ENCODE measurements at places on chromosomes 3 and 15.

DNA sequence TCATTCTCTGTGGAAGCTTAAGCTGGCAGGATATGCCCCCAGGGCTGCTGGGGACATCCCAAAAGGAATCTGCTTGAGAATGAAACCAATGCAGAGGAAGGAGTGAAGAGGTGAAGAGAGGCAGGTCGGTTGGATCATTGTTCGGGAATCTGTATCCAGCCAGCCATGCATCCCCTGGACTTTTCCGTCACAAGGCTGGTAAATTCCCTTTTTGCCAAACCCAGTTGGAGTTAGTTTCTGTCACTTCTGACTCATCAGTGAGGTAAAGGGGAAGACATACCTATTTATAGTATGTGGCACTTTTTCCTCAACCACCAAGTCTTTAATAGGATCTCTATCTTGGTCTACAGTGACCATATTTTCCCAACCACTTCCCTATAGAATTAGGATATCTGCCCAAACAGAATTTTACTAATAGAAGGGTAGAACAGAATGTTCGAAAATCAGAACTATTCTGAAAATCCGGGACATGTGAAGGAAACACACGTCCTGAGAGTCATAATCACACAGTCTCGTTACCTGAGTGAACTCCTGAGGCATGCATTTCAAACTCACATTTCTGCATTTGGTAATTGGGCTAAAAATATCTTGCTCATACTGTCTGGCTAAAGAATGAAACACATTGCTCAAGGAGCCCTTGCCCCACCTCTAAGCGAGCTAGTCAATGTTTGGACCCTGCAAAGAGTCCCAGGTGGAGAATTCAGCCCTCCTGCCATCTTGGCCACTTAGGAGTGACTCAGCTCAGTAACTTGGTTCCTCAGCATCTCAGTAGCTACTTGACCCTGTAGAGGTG lies 289.7 kb upstream of the ADAMTS9 start:
- DNase-seq: no peak

- DNase-seq: no peak
These were observed 417.1 kb downstream of the RBMS3 start for GRCh38 chr3:29697989-29698388.

- DNase-seq: no peak
These were observed at the start of the genes CLCN2 and POLR2H for GRCh38 chr3:184361532-184361931. CLCN2 (minus strand) TSS chr3:184361605; CDS start chr3:184361479, 126 bp downstream. POLR2H (plus strand) TSS chr3:184361710; CDS start chr3:184363493, 1,783 bp downstream.

DNA sequence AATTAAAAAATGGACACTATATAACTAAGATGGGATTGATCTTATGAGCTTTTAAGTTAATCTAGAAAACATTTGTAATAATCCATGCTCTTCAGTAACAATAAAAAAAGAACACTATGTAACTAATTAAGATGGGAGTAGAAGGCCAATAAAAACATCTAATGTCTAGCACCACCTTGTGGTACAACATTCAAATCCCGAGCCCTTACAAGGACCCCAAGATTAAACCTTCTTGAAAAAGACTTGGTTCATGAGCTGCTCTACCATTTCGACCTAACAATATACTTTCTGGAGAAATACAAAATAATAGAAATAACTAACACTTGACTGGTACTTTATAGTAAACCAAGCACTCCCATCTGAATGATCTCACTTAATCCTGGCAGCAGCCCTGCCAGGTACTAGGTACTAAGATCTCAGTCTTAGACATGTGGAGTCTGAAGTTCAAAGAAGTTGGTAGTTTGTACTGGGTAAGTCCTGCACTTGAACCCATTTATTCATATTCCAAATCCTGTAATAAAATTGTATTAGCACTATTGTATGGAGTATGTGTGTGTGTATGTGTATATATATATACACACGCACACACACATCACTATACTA lies 21.8 kb downstream of the METTL6 start:
- no peak for DNase-seq

GRCh38 chr15:100788418-100789105 lies 91.1 kb upstream of the ALDH1A3 start:
- DNase-seq: no peak

DNA sequence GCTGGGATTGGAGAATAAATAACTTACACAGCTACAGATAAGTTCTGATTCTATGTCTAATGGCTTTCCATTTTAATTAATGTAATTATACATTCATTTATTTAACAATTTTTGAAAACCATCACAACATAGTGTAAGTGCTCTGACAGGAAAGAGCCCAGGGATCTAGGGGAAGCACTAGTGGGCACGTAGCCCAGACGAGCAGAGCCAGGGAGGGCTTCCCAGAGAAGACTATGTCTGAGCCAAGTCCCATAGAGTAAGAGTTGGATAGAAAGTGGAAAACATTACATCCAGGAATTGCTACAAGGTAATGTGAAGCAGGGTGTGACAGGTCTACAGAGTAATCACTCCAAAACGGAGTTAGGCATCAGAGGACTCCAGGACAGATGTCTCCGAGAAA lies 2.9 kb upstream of the HGD start:
- DNase-seq: no peak

DNA sequence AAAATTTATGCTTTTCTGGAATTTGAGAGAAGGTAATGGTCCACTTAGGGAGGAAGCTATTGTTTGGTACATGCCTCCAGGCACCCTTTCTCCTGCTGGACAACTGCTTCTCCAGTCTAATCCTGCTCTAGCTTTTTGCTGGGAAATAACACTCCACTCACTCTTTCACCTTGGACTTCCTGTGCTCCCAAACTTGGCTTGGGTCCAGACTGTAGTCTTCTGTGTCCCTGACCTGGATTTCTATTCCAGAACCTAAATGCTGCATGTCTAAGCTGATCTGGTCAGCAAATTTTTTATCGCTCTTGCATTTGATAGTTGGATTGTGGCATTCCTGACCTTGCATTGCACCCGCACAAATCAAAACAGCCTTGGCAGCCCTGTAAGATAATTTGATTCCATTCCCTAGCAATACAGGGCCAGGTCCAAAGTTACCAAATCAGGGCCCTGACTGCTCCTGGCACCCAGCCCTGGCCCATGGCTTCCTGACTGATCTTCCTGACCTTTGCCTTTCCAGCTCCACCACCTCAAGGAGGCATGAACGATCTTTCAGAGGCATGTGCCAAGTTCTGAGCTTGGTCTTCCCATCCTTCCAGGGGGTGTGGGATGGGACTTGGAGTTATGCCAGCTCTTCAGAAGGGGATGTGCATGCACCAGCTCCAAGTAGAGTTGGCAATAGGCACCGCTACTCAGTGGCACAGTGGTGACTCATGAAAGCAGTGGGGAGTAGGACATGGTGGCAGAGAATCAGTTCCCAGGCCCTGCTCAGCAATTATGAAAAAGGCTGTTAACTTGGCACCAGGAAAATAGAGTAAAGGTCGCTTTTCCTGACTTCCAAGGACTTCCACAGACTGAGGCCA lies 43.9 kb upstream of the GOLGA8J start:
- DNase-seq: no peak

GRCh38 chr3:114632757-114633424 lies 339.1 kb downstream of the TIGIT start:
- DNase-seq: no peak

DNA sequence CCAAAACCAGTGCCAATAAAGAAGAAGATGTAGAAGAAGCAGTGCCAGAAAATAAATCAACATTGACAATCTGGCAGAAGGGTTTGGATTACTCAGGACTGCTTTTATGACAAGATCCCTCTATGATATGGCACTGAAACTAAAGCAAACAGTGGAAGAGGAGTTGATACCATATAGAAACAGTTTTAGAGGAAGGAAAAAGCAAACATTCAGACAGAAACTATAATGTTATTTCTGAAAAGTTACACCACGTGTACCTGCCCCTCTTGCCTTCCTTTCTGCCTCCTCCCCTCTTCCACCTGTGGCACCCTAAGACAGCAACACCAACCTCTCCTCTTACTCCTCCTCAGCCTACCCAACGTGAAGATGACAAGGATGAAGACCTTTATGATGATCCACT lies 63.0 kb downstream of the SFMBT1 start:
- no peak for DNase-seq

- no peak for DNase-seq
These were observed 27.2 kb upstream of the GBE1 start for GRCh38 chr3:81788610-81789009.

GRCh38 chr3:156460206-156460611 lies 94.7 kb downstream of the SSR3 start:
- DNase-seq: no peak

GRCh38 chr3:122559906-122560305 lies 4.2 kb downstream of the PARP9 start:
- no peak for DNase-seq

DNA sequence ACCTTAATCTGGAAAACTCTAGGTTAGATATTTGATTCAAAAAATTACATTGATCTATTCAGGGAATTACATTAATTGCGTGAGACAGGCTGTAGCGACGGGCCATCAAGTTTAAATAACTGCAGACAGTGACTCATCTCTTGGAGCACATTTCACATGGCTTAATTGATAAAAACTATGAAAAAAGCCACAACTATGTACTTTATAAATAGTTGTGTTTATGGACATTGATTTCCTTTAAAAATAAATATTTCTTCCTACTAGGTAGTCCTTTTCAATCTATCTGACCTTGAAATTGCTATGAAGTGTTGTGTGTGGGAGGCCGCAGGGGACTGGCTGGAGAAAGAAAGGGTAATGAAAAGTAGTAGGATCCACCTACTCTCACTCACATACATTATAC lies 157.8 kb downstream of the IL1RAP start:
- no peak for DNase-seq

GRCh38 chr3:115903843-115904242 lies 280.5 kb downstream of the GAP43 start:
- DNase-seq: no peak

GRCh38 chr15:92584105-92584504 lies 71.5 kb downstream of the FAM174B start:
- no peak for DNase-seq

GRCh38 chr3:189502256-189502655 lies 128.9 kb upstream of the TP63 start:
- DNase-seq: no peak

- DNase-seq: no peak
These were observed 1.1 kb downstream of the EIF4G1 start for GRCh38 chr3:184315543-184315867.

- no peak for DNase-seq
These were observed 427.1 kb upstream of the C2CD4B start for GRCh38 chr15:62591842-62592838.

DNA sequence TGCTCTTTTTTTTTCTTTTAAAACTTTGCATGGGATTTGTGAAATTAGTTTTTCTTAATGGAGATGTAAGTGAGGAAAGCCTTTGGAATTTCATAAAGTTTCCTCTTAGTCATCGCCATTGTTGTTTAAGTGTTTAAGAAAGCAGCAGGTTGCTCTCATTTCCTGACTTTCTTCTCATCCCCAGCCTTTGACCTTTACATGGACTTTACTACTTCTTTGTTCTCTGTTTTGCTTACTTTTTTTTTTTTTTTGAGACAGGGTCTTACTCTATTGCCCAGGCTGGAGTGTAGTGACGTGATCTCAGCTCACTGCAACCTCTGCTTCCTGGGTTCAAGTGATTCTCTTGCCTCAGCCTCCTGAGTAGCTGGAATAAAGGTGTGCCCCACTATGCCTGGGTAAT lies 38.6 kb downstream of the FBXL2 start:
- no peak for DNase-seq

- DNase-seq: no peak
These were observed 127.0 kb downstream of the CPNE4 start for GRCh38 chr3:131907796-131908195.
